ENCODE measurements at places on chromosomes 13 and 19.

GRCh38 chr13:95209109-95209508 is 92.1 kb downstream of the ABCC4 start:
- no peak for DNase-seq

DNA sequence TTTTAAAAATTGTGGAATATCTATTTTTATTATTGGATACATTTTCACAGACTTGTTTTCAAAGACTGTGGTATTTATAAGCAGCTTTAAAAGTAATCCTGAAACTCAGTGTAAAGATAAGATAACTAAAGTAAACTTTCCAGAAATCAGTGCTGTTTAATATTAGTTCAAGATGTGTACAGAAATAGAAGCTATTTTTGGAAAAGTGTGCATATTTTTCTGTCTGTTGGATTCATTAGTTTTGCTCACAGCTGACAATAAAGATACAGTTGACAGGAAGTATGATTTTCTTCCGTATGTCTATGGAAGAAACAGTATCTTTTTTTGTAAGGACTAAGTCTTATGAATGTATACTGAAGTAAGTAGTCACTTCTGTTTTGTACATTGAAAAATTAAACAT is 85.9 kb downstream of the GJA3 start:
- no peak for DNase-seq

- DNase-seq: no peak
These were observed 6.0 kb downstream of the C13orf46 start for GRCh38 chr13:113967729-113968462.

DNA sequence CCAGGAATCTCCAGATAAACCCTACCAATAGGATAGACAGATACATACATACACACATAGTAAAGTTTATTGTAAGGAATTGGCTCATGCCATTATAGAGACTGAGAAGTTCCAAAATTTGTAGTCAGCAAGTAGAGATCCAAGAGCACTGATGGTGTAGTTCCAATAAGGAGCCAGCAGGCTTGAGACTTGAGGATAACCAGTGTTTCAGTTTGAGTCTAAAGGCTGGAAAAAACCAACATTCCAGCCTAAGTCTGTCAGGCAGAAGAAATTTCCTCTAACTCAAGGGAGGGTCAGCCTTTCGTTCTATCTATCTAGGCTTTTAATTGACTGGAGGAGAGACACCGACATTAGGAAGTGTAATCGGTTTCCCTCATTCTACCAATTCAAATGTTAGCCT is 110.2 kb upstream of the TSHZ3 start:
- no peak for DNase-seq

- no peak for DNase-seq
These were observed 108.6 kb downstream of the LACC1 start for GRCh38 chr13:43988302-43988701.

GRCh38 chr13:62418376-62418775 is 1002.7 kb upstream of the PCDH20 start:
- DNase-seq: no peak

GRCh38 chr13:45141369-45141768 is 21.1 kb downstream of the GTF2F2 start:
- no peak for DNase-seq

DNA sequence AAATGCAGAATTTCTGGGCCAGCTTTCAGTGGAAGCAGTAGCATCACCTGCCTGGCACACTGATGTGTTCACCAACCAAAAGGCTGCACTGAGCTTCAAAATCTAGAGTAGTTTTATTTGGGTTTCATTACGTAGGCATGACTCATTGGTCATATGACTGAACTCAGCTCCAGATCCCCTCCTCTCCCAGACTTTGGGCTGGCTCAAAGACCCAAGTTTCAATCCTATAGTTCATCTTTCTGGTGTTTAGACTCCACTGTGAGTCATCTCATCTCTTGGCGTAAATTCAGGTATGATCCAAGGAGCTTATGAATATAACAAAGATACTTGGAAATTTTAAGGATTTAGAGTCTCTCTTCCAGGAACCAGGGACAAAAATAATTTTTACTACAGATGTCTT is 17.7 kb downstream of the ZMYM5 start:
- no peak for DNase-seq

DNA sequence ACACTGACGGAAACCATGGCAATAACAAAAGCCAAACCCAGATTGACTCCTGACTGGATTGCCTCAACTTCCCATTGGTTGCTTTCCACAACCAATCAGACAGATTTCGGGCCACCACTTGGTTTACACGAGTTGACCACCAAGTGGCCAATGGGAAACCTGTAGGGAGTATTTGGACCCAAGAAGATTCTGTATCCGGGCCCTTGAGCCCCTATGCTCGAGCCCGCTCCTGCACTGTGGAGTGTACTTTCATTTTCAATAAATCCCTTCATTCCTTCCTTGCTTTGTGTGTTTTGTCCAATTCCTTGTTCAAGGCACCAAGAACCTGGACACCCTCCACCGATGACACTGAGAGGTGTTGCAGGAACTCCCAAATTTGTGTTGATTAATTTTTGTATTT is 24.1 kb upstream of the URI1 start:
- no peak for DNase-seq

DNA sequence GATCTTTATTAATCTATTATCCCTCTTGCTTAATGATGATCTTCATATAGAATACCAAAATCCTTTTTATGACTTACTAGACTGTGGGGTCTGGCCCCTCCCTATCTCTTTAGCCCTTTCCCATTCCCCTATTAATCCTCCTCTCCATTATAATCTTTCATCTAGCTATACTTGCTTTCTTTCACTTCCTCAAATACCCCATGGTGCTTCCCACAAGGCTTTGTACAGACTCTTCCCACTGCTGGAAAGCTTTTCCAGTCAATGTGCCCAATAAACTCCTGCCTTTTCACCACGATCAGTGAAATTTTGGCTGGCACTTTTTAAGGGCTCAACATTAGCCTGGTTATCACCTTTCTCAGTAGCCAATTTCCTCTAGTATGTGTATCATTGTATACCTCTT is 3.2 kb upstream of the EBPL start:
- no peak for DNase-seq

- DNase-seq: peak; percentile 19
These were observed 2.9 kb downstream of the NUMBL start for GRCh38 chr19:40687525-40688016.

GRCh38 chr19:47699360-47699917 is 13.8 kb upstream of the EHD2 start:
- peak; percentile 43 for DNase-seq

GRCh38 chr13:53783471-53783870 is 754.9 kb downstream of the OLFM4 start:
- no peak for DNase-seq

GRCh38 chr13:49021953-49022352 is 46.2 kb downstream of the FNDC3A start:
- DNase-seq: no peak

DNA sequence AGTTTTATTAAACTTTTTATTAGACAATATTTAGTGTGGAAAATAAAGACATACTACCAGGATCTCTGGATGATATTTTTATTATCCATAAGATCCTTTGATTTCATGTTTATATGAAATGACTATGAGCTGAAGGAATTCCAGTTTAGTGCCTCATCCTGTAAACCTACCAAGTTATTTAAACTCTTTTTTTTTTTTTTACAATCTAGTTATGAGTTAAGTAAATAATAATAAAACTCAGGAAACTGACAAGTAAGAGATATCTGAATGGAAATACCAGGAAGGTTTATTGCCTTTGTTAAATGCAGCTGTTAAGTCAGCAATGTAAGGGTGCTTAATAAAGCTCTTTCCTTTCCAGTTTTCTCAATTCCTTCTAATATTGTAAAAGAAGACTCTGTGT is 53.9 kb downstream of the RXFP2 start:
- DNase-seq: no peak

DNA sequence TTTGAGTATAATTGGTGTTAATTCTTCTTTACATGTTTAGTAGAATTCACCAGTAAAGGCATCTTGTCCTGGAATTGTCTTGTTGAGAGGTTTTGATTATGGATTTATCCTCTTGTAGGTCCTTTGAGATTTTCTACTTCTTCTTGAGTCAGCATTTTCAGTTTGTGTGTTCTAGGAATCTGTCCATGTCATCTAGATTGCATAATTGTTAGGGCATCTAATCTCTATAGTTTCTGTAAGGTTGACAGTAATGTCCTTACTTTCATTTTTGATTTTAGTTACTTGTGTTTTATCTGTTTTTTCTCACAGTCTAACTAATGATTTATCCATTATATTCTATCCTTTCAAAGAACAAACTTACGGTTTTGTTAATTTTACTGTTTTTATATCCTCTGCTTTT is 492.0 kb downstream of the FGF9 start:
- no peak for DNase-seq

DNA sequence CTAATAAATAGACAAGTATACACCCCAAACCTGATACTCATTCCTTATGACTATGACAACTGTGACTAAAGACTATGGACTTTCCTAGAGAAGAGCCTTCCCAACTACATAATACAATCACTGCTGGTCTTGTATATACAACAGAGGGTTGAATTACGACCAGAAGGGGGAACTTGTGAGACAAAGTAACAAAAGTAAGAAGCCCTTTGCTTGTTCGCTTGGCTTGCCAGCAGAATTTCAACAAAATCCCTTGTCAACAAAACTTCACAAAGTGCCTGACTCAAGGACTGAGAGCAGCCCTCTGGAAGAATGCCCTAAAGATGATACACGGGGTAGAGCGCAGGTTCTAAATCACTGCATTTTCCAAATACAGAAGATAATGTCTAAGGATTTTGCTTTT is 99.4 kb downstream of the WASF3 start:
- DNase-seq: no peak

DNA sequence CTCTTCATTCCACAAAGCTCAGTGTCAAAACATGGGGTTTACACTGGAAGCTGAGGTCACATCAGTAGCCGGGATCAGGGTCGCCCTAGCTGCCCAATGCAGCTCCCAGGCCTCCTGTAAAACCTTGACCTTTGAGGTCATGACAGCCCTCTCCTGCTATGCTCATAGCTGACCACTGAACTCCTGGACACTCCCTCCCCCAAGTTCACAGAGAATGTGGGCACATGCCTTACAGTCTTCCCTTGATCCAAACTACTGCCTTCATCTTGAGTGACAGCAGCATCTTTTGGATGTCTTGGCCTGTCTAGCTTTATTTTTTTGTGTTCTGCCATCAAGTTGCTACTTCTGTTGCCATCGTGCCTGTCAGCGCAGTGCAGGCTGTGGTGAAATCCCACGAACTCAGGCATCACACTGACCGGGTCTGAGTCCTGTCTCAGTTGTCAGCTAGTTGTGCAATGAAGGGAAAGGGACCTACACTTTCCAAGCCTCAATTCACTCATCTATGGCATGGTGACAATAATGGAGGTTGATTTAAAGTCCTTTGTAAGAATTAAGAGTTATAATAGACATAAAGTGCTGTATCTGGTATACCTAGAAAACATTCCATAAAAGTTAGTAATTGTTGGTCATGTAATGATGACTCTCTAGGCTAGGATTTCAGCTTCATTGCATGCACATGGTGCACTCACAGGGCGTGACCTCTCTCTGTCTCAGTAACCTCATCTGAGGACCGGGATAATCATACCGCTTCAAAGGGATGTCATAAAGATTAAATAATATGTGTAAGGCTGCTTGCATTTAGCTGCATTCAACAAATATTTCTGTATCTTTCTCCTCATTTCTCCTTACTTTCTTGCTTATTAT is 16.4 kb upstream of the ALOX5AP start:
- no peak for DNase-seq

DNA sequence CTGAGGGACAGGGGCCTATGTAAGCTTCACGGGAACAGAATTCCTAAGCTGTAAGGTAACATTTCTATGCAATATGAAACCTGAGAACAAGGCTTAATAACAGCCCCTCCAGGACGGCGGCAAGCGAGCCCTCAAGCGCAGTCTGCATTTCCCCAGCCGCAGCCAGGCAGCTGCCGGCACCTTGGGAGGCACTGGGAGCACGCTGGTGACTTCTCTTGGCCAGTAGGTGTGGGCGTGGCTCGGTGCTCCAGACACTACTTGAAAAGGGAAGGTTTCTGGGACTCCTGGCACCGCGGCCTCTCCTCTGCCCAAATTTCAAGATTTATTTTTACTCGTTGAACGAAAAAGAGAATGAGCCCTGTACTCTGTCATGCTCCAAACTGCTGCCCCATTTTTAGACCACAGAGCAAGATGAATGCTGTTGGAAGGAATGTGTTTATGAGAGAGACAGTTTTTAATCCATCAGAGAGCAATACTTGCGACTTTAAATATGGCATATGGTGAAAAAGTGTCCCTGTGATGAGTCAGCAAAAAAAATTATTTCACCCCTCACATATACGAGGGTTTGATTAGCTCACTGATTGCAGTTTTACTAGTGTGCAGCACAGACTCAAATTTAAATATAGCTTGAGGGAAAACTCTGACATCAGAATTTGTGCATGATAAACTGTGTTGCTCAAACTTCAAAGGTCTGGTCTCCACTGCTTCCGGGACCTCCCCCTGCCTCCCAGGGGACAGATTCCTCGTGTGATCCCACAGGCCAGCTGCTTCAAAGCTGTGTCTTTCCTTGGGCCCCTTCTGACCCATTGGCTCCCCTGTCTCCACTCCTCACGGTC is 81.2 kb downstream of the COL4A2 start:
- DNase-seq: no peak

GRCh38 chr19:18349524-18350128 is 9.2 kb downstream of the PGPEP1 start:
- DNase-seq: peak; percentile 7

- no peak for DNase-seq
These were observed 4.3 kb upstream of the RAP2A start for GRCh38 chr13:97429681-97430081.

GRCh38 chr13:75250526-75251178 is 231.3 kb downstream of the TBC1D4 start:
- no peak for DNase-seq

- no peak for DNase-seq
These were observed 1242.6 kb downstream of the DIAPH3 start for GRCh38 chr13:58921129-58921528.

DNA sequence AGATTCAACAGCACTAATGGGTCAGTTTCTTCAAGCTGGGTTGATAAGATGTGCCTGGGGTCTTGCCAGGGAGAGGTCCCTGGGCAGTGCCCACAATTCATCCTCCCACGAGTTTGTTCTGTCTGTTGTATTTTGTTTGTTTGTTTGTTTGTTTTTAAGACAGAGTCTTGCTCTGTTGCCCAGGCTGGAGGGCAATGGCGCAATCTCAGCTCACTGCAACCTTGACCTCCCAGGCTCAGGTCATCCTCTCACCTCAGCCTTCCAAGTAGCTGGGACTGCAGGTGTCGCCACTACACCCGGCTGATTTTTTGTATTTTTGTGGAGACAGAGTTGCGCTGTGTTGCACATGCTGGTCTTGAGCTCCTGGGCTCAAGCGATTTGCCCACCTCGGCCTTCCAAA is 120.1 kb downstream of the NUFIP1 start:
- DNase-seq: no peak

DNA sequence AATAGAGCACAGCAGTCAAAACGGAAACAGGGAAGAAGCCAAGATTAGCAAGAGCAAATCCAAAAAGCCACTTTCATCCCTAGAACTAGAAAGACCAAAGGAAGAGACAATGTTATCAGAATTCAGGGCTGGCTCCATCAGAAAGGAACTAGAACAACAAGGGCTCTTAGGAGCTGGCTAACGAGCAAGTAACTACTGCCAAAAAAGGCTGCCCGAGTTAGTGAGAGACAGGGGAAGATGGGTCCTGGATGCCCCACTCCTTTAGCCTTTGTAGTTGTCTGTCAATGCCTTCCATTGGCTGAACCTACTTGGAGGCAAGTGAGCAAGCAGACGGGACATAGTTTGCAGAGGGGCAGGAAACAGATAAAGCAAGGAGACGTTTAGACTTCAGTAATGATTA is 240.4 kb downstream of the KLF12 start:
- no peak for DNase-seq

- DNase-seq: no peak
These were observed 30.6 kb downstream of the SLC6A16 start for GRCh38 chr19:49294401-49294800.

- peak; percentile 45 for DNase-seq
These were observed 534 bp downstream of the STK24 start for GRCh38 chr13:98576200-98576945.

Measured in T-cell (primary cell).